Adrenal gland (tissue), 19 donors: ENCODE measurements at places on chromosomes 6 and 20. TPM values are rescaled to one million over a fixed set of nuclear protein-coding genes. Genes with fewer than 3 reads are reported as not detected.

DNA sequence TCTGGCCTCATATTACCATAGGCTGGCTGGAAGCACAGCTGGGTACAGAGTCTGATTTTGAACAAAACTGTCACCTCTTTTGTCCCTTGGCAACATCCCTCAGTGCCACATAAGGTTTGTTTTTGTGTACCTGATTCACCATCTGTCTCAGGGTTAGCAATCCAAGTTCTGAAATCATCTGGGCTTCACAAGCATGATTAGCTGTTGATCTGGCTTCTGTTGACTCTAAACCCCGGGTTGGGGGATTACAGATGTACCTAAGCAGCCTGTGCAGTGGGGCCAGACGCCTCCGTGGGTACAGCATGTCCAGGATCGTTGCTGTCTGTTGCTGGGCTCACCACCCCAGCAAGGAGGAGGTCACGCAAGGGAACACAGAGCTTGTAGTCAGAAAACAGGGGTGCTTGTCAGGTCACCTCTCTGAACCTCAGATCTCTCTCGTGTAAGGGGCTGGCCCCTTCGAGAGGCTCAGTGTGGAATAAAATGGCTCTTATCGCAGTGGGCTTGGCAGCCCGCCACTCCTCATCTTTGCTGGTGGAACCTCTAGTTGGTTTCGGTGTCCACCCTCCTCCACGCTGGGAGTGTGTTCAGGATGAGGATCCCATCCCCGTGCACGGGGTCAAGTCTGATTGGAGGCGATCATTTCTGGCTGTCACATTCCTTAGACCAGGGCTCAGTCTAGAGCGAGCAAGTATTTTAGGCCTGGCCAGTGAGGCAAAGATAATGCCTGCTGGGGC lies 39.2 kb upstream of the ZNF831 start:
- H3K36me3 ChIP-seq = no peaks in the 10 kb centered on the region
- no peak for DNase-seq
- no peaks in the 10 kb centered on the region for H3K4me1 ChIP-seq
- no peak overlapping the region for H3K27ac ChIP-seq
- no peak overlapping the region for H3K4me3 ChIP-seq
- no peaks in the 10 kb centered on the region for H3K27me3 ChIP-seq

- no peak overlapping the region for H3K27ac ChIP-seq
- no peak for DNase-seq
- no peaks in the 10 kb centered on the region for H3K27me3 ChIP-seq
- no peak overlapping the region for H3K4me3 ChIP-seq
- no peaks in the 10 kb centered on the region for H3K4me1 ChIP-seq
- no peaks in the 10 kb centered on the region for H3K36me3 ChIP-seq
Measured at GRCh38 chr6:70404658-70405057, 8.7 kb upstream of the FAM135A start.

DNA sequence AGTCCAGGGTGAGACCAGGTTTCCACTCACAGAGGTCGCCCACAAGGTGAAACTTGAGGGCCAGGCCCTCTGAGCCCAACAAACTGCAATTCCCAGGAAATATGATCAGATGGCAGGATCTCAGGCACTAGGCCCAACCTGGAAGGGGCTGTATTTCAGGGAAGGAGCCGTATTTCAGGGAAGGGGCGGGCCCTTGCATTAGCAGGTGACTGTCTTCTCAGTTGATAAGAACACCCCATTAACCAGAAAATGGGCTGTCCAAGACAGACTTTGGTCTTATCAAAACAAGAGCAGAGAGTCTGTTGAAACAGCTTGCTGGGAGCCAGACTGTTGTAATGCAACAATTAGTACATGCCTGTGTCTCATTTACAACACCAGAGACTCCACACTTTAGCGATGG lies 10.9 kb upstream of the BNIP5 start:
- H3K27me3 ChIP-seq = no peaks in the 10 kb centered on the region
- no peaks in the 10 kb centered on the region for H3K36me3 ChIP-seq
- DNase-seq = no peak
- H3K4me3 ChIP-seq = no peak overlapping the region

DNA sequence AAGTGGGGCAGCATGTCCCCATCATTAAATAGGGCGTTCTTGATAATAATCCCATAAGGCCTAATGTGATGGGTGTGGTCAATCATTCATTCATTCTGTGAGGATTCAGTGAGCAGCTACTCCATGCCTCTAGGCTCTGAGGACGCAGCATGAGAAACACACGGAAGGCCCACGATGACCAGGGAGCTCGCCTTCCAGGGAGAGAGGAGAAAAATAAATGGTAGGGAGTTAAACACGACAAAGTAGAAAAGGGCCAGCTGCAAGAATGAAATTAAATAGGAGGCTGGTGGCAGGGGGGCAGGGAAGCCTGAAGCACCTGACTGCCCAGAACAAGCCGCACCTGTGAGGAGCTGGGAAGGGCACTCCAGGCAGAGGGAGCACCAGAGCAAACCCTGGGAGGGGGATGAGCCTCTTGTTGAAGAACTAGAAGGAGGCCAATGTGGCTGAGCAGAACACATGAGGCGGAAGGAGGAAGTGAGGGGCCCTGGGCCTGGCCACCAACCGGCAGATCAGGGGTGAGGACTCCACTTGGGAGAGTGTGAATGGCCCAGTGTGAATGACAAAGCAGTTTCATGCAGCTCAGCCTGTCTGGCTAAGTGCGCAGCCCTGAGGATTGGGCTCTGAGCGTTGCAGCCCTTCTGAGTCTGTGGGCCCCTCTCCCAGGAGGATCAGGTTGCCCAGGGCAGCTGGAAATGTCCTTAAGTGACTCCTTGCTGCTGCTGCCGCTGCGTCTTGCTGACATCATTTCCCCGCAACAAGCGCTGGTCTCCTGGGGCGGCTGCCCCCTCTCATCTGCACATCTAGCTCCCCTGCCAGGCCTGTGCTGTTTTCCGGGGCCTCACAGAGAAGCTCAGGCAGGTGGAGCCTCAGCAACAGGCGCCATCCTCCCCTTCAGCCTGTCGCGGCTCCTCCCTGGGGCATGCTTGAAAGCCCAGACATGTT lies 99.9 kb downstream of the CDH26 start:
- H3K4me1 ChIP-seq = no peaks in the 10 kb centered on the region
- no peaks in the 10 kb centered on the region for H3K27me3 ChIP-seq
- H3K4me3 ChIP-seq = no peak overlapping the region
- no peaks in the 10 kb centered on the region for H3K36me3 ChIP-seq
- no peak for DNase-seq

GRCh38 chr6:43405354-43405753 lies 22.0 kb upstream of the ABCC10 start:
- peaks cover 8% of the 10 kb centered on the region for H3K4me1 ChIP-seq
- no peaks in the 10 kb centered on the region for H3K27me3 ChIP-seq
- no peaks in the 10 kb centered on the region for H3K36me3 ChIP-seq
- no peak overlapping the region for H3K27ac ChIP-seq
- H3K4me3 ChIP-seq = no peak overlapping the region

GRCh38 chr6:102749210-102749971 lies 1355.9 kb downstream of the GRIK2 start:
- H3K4me1 ChIP-seq = no peaks in the 10 kb centered on the region
- no peaks in the 10 kb centered on the region for H3K27me3 ChIP-seq
- no peak for DNase-seq
- H3K27ac ChIP-seq = no peak overlapping the region
- no peak overlapping the region for H3K4me3 ChIP-seq
- H3K36me3 ChIP-seq = no peaks in the 10 kb centered on the region

Gene BPIFB3
- total RNA-seq = not detected

Gene CRISP3
- total RNA-seq = not detected

Gene RUNX2
- 1.7 TPM for total RNA-seq

Gene CCN2
- total RNA-seq = 164 TPM
